Hematopoietic multipotent progenitor cell treated with erythropoietin and hydrocortisone succinate and interleukin-3 and kit ligand, for 6 days (in vitro differentiated cells): ENCODE measurements at places on chromosomes 16 and 17.

- DNase-seq, result no peak
Observed at GRCh38 chr16:10978871-10979446, 34.6 kb downstream of the CLEC16A start.

- DNase-seq, result no peak
Observed at GRCh38 chr17:83116311-83116771, 36.9 kb downstream of the METRNL start.

GRCh38 chr16:10318798-10319500 lies 66.9 kb upstream of the ATF7IP2 start:
- DNase-seq, result no peak

DNA sequence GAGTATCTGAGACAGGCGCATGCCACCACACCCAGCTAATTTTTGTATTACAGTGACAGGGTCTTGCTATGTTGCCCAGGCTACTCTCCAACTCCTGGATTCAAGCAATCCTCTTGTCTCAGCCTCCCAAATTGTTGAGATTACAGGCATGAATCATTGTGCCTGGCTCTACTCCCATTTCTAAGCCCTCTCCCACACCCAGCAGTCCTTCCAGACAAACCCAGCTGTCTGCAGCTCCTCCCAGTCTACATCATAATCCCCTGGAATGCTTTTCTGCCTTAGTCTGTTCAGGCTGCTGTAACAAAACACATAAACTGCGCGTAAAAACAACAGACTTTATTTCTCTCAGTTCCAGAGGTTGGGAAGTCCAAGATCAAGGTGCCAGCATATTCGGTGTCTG lies 144.5 kb downstream of the GRIN2A start:
- no peak for DNase-seq

GRCh38 chr16:13463619-13464018 lies 456.3 kb upstream of the ERCC4 start:
- no peak for DNase-seq
